ENCODE measurements at places on chromosomes 5 and 9.

DNA sequence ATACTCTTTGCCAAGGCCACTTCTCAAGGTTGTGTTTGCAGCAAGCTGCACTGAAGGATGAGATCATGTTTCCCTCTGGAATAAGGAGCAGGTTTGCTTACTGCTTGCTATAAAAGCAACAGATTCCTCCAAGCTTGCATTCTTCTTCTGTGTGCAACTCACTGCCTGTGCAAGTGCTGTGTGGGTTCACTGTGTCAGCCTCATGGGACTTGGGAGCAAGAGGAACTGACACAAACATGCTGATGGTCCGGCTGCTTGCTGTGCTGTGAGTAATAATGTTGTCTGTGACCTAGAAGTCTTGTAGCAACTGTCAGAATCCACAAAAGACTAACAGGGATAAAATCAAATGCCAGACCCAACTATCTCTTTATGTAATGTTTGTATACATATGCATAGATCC is 33.6 kb upstream of the SHC3 start:
- no peak for DNase-seq

DNA sequence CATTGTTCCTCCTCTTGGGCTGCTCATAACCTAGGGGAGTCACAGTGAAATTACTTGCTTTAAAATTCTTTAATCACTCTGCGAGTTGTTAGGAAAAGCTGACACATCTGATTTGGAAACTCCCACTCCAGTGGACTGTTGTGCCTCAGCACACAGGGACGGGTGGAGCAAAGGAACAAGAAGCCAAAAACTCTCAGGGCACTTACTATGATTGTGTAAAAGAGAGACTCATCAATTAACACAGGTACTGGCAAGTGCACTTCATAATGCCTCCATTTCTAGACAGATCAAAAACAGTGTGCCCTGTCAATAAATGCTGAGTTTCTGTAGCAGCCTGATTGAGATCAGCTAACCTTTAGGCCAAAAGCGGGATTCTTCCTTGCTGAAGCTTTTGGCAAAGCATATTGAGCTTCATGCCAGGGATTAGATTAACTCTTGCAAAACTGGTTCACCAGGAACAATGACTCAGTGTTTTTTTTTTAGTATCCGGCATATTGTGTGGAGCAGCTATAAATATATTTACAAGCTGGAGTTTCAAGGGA is 55.9 kb downstream of the TMC1 start:
- DNase-seq = no peak

- no peak for DNase-seq
Observed at GRCh38 chr5:60143942-60144549, 250.5 kb upstream of the PDE4D start.

GRCh38 chr5:169554251-169554650 is 29.3 kb upstream of the SPDL1 start:
- no peak for DNase-seq
